ENCODE measurements at places on chromosomes 7 and 10. TPM values are rescaled to one million over a fixed set of nuclear protein-coding genes. Genes with fewer than 3 reads are reported as not detected.

ACBD7 gene
- not detected for polyA plus RNA-seq

CNPY1 gene
- not detected for polyA plus RNA-seq

RBM28 gene
- polyA plus RNA-seq: 26.3 TPM

MKX gene
- polyA plus RNA-seq: 2.6 TPM

HIPK2 gene
- 12.5 TPM for polyA plus RNA-seq

DNA sequence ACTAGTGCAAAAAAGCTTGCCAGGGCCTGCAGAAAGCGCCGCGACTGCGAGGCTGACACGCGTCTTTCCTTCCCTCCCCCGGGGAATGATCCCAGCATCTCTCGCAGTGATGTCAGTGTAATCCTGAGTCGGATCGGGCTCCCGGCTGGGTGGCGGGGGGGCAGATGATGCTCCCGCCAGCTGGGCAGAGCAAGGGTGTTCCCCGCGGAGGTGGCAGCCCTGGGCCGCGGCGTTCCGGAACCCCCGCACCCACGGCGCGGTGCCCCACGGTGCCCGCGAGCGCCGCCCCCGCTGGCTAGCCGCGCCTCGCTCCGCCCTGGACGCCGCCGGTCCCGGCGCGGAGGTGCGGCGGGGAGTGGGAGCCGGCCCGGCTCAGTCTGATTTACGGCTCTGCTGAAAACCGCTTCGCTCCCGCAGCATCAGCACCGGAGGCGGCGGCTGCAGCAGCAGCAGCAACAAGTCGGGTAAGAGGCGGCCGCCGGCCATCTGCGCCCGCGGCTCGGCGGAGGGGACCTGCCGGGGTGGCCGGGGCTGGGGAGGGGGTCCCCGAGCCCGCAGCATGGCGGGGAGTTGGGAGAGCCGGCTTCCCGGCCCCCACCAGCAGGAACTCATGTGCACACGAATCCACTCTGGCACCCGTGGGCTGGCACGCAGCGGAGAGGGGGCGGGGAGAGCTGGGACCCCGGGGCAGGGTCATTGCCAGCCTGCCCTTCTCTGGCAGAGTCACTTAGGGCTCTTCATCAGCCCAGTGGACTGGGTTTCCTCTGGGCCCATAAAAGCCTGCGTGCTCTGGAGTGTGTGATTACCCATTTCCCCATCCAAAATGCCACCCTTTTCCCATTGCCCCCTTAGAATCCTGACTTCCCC lies at the start of gene ZNF365:
TSS of gene ZNF365 (plus strand) at position 375 of the 867 bp plus-strand sequence. CDS start 1,825 bp downstream, outside the sequence.
- DNase-seq: peak; percentile 60

- DNase-seq: no peak
These were observed 12.3 kb downstream of the EGFR start for GRCh38 chr7:55031075-55031474.

DNA sequence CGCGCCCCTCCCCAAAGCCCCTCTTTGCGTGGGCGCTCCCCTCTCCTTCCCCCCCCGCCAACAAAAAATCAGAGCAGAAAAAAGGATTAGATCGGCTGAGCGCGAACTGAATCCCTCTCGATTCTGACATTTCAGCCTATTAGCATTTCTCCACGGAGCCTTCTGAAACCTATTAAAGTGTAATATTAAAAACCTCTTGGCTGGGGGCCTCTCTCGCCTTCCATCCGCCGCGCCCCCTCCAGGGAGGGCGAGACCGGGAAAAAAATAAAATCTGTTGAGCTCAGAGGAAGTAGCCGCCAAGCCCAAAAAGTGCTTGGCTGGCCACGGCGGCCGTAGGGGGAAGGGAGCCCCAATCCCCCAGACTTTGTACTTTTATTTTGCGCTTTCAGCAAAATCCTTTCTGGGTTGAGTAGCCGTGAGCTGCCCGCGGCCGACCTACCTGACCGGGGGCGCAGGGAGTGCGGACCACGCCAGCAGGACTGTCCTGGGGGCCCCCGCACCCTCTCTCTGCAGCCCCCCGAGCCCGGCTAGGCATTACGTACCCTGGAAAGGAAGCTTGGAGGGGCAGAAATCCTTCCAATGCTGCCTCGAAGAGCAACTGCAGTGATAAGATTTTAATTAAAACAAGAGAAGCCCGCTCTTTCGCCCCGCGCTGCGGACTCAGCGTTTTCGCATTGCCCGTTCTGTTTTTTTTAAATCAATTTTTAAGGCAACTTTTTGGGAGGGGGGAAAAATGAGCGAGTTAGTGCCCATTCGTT lies 1.3 kb upstream of the TNRC18 start:
- peak; percentile 80 for DNase-seq

- DNase-seq: no peak
These were observed 403.0 kb downstream of the THSD7A start for GRCh38 chr7:11428877-11429581.

DNA sequence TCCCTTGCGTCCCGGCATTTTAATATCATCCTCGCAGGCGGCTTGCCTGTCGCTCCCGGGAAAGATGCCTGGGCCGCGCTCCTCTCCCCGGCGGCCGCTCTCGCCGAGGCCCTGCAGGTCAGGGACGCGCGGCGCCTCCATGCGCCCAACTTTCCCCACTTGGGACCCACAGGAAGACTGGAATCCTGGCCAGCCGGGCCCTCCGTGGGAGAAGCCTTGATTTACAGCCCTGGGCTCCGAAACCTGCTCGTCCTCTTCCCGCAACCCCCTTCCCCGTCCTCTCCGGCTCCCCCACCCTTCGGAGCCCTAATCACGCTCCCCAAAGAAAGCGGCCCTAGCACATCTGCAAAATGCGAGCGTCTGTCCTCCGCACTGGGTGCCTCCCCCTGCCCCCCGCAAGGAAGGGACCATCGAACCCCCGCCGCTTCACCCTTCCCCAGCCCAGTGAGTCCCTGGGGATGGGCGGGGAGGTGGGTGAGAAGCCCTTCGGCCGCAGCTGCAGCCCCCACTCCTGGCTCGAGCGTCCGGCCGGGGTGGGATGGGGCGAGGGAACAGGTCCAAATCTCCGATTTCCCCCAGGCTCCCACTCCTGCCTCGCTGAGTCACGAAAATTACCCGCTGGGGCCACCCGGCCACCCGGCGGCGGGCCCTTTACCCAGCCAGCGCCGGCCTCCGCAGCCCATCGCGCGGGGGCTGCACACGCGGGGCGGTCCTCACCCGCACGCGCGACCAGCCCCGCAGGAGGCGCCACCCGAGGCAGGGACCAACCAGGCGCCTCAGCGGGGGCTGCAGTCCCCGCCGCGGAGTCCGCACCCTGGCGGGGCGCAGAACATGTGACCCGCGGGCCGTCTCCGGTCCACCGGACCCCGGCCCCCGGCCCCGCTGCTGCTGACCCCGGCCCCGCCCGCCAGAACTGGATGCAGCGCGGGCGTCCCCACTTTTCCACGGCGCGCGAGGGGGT lies 695 bp downstream of the HSPA12A start:
- peak; percentile 59 for DNase-seq

DNA sequence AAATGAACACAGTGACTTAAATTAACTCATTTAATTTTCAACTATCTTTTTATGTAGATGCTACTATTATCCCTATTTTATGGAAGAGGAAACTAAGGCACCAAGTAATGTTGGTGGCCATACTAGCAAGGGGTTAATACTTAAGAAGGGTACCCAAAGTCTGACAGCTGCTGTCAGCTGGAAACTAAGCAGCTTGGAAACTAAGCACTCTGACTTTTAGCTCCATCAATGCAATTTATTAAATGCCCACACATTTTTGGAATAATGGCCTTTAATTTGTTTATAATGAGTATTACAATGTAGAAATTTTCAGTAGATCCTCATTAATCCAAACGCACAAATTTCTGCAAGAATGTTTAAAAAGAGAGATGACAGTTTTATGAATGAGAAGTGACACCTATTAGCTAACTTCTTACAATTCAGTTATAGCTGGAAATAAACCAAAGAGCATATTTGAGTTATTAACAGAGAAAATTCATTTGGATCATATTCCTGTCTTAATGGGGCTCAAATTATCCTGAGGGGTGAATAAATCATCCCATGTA lies 483.1 kb upstream of the MBL2 start:
- DNase-seq: no peak

- DNase-seq: no peak
These were observed 131.8 kb upstream of the GNAI1 start for GRCh38 chr7:80002865-80003264.

DNA sequence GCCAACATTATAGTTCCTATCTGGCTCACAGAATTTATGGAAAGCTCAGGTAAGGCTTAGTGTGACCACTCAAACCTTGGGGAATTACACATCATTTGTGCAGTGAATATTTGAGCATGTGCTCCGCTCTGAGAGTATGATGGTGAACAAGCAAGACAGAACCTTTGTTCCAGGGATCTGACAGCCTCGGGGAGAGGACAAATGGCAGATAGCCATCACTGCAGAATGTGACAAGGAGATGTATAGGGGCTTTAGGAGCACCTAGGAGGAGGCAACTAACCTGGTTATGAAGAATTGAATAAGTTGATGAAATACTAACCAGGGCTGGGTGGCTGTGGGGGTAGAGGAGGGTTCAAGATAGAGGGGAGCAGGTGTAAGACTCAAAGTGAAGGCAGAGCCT lies 290.5 kb downstream of the GFRA1 start:
- DNase-seq: no peak

DNA sequence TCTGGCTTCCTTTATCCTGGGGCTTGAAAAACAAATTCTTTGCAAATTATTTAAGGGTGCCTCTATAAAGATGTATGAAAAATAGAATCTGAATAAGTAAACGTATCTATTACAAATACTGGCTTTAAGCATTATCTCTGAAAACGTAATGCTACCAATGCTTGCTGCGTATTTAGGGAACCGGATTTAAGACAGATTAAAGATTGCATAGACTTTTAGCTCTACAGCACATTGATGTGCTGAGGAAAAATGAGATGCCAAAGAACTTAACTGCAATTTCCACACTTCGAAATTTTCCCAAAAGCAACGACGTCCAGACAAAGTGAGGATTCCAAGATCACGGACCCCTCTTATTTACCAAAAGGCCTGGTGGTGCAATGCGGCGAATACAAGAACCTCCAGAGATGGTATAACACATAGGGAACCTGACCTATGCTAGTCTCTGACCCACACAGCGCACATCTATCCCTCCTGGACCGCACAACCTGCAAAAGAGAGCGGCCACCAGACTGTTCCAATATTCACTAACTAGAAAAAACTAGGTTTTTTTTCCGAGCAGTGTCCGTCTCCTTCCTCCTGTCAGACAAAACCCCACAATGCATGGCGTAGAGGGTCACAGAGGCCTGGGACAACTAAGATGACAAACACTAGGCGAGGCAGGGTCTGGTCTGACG lies 34.3 kb upstream of the PHF14 start:
- no peak for DNase-seq

- DNase-seq: no peak
These were observed 162.9 kb downstream of the CDK14 start for GRCh38 chr7:90758933-90759562.

DNA sequence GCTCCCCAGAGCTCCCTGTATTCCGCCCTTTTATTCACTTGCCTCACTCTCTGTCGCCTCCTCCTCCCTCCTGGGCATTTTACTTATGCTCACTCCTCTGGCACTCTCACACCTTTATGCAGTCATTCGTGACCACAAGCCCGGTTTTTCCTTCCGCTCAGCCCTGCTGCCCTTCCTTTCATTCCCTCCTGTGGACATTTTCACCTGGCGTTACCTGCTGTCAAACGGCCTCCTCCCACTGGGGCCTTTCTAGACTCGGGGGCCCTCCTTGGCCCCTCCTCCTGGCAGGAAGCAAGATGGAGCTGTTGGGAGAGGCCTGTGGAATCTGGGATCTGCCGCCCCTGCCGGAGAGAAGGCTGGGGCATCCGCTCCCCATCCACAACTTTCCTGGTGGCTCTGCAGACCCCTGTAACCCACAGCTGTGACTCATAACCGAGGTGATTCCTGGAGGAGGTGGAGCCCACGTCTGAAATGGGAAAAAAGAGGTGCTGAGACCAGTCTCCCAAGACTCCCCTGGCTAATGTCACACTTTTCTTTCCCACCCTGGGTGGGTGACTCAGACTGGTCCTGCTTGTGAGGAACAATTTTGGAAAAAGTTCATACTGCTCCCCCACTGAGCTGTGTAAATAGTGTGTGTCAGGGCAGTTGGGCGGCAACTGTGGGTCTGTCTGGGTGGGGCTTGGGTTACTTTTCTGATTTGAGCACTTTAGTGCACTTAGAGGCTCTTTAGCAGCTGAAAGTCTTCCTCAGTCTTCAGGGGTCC lies 1.2 kb downstream of the VCL start:
- peak; percentile 88 for DNase-seq

GRCh38 chr10:34613491-34613890 lies 201.6 kb downstream of the PARD3 start:
- no peak for DNase-seq

DNA sequence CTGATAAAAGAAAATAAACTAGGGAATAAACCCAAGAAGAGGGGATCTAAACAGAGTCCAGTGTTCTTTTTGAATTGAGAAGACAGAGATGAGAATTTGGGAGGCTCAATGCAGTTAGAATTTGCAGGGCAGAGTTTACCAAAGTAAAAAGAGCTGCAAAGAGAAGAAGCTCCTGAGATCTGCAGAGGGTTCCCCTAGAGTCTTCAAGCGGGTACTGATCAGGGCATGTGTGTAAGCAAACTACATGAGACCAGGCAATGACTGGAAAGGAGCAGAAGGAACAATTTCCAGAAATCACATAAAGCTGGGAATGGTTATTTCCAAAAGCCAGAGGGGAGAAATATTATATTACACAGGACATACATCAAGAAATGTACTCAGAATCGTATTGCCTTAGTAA lies 58.1 kb upstream of the TES start:
- DNase-seq: no peak

Data from aorta (tissue), 5 donors.